ENCODE measurements at places on chromosomes 2 and 18. TPM values are rescaled to one million over a fixed set of nuclear protein-coding genes. Genes with fewer than 3 reads are reported as not detected.

- peaks cover 13% of the 10 kb centered on the region for H3K36me3 ChIP-seq
- H3K4me1 ChIP-seq = no peaks in the 10 kb centered on the region
- DNase-seq = peak; percentile 47
Measured at GRCh38 chr2:216139884-216140283, 30.7 kb downstream of the XRCC5 start.

The SIX3 gene
- polyA plus RNA-seq = not detected

The ATOH8 gene
- polyA plus RNA-seq = 1.3 TPM

The CLHC1 gene
- 10.6 TPM for polyA plus RNA-seq

DNA sequence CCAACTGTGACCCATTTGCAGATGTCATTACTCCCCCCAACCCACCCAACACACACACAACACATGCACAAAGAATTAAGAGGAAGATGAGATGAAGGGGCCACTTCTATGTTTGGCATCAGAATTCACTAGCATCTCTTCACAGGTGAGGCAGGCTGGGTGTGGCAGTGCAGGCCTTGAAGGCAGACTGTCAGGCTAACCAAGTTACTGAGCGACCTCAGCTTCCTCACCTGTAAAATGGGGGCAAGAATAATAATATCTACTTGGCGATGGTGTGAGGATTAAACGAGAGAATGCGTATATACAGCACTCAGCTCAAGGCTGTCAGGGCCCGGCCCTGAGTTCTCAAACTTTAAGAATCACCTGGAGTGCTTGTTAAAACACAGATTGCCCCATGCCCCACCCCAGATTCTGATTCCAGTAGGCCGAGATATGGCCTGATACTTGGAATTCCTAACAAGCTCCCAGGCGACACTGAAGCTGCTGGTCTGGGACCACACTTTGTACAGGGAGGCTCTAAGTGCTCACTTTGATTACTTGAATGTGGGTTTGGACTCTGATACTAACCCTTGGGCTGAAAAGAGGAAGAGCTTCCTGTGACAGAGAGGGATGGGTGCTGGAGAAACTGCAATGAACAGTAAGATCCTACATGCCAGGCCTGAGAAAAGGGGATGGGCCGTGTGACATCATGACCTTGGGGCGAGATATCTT is 1.1 kb downstream of the ACTG2 start:
- H3K36me3 ChIP-seq = no peaks in the 10 kb centered on the region
- no peak overlapping the region for H3K4me3 ChIP-seq
- peaks cover 5% of the 10 kb centered on the region for H3K4me1 ChIP-seq
- no peak overlapping the region for H3K27ac ChIP-seq
- DNase-seq = no peak
- no peaks in the 10 kb centered on the region for H3K27me3 ChIP-seq

DNA sequence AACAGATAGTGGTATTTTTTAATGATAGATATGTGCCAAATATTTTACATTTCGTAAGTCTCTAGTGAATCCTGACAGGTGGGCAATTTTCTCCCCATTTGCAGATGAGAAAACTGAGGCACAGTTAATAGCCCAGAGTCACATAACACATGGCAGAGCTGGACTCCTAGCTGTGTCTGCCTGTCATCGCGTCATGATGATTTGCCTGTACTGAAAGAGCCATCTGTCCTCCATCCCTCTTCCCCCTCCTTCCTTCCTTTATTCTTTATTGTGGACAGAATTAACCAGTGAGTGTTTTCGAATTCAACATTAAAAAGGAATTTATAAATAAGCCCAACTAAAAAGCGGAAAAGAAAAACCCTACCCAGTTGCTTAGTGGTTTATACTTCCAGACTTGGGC is 3.2 kb downstream of the DNAJB2 start:
- H3K4me1 ChIP-seq = peaks cover 14% of the 10 kb centered on the region
- H3K36me3 ChIP-seq = no peaks in the 10 kb centered on the region
- H3K27ac ChIP-seq = no peak overlapping the region
- no peak for DNase-seq
- H3K27me3 ChIP-seq = no peaks in the 10 kb centered on the region

GRCh38 chr18:68152770-68153169 is 562.1 kb downstream of the TMX3 start:
- H3K27me3 ChIP-seq = no peaks in the 10 kb centered on the region
- no peaks in the 10 kb centered on the region for H3K4me1 ChIP-seq
- DNase-seq = no peak
- H3K4me3 ChIP-seq = no peak overlapping the region
- no peak overlapping the region for H3K27ac ChIP-seq

DNA sequence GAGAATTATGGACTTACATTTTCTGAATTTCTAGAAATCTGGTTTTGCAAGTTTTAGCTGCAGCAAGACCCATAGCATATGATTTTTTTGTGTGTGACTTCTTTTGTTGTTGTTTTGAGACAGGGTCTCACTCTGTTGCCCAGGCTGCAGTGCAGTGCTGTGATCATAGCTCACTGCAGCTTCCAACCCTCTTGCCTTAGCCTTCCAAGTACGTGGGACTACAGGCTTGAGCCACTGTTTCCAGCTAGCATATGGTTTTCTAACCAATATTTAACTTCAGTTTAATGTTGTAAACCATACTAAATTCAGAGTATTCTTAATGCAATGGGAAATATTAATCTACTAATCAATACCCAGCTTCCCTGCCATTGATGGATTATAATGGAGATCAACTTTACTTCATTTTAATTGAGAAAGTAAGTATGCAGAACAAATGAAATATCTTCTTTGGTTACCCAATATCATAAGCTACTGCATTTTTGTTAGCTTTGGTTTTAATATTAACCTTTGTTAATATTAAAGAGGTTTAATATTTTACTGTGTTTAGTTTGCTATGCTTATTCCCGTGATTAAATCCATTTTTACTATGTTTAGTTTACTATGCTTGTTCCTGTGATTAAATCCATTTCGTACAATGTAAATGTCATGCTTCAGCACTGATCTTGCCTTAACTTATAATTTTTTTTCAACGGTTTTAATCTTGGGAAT is 273.4 kb upstream of the TMEFF2 start:
- H3K27ac ChIP-seq = no peak overlapping the region
- H3K4me3 ChIP-seq = no peak overlapping the region
- H3K4me1 ChIP-seq = no peaks in the 10 kb centered on the region
- H3K36me3 ChIP-seq = no peaks in the 10 kb centered on the region
- no peaks in the 10 kb centered on the region for H3K27me3 ChIP-seq

The CD8B2 gene
- not detected for polyA plus RNA-seq

The TEX44 gene
- not detected for polyA plus RNA-seq

GRCh38 chr2:178927173-178927572 is 120.0 kb upstream of the TTN start:
- H3K36me3 ChIP-seq = no peaks in the 10 kb centered on the region
- no peak overlapping the region for H3K4me3 ChIP-seq
- no peak for DNase-seq
- no peaks in the 10 kb centered on the region for H3K4me1 ChIP-seq
- no peak overlapping the region for H3K27ac ChIP-seq

DNA sequence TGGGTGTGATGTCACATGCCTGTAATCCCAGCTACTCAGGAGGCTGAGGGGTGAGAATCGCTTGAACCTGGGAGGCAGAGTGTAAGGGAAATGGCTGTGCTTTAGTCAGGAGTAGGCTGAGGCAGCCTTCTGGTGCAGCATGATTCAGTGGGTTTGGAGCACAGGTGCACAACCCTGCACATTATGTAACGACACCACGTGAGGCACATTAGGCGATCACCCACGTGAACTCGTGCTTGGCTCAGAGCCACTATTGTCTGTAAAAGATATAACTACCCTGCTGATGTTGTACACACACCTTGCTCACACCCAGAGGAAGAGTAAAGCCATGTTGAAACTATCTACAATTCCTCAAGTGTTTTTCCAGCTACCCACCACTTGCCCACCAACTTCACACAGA is 54.8 kb upstream of the ZC3H15 start:
- no peak overlapping the region for H3K4me3 ChIP-seq
- no peaks in the 10 kb centered on the region for H3K27me3 ChIP-seq
- DNase-seq = no peak
- no peaks in the 10 kb centered on the region for H3K4me1 ChIP-seq
- H3K27ac ChIP-seq = no peak overlapping the region

The TRIM43B gene
- not detected for polyA plus RNA-seq

GRCh38 chr2:113834051-113834730 is 55.7 kb upstream of the ACTR3 start:
- no peaks in the 10 kb centered on the region for H3K36me3 ChIP-seq
- peak overlapping the region; percentile 49 for H3K27ac ChIP-seq
- peaks cover 6% of the 10 kb centered on the region for H3K4me1 ChIP-seq

- peak overlapping the region; percentile 93 for H3K27ac ChIP-seq
- H3K27me3 ChIP-seq = no peaks in the 10 kb centered on the region
- H3K36me3 ChIP-seq = peaks cover 7% of the 10 kb centered on the region
- H3K4me3 ChIP-seq = peak overlapping the region; percentile 61
- no peak for DNase-seq
Measured at GRCh38 chr18:49486134-49486533, 900 bp downstream of the C18orf32 start.

- no peaks in the 10 kb centered on the region for H3K36me3 ChIP-seq
- no peak for DNase-seq
- no peaks in the 10 kb centered on the region for H3K27me3 ChIP-seq
- H3K27ac ChIP-seq = no peak overlapping the region
- no peak overlapping the region for H3K4me3 ChIP-seq
Measured at GRCh38 chr2:233940376-233941276, 23.5 kb downstream of the TRPM8 start.

The CD8A gene
- not detected for polyA plus RNA-seq

DNA sequence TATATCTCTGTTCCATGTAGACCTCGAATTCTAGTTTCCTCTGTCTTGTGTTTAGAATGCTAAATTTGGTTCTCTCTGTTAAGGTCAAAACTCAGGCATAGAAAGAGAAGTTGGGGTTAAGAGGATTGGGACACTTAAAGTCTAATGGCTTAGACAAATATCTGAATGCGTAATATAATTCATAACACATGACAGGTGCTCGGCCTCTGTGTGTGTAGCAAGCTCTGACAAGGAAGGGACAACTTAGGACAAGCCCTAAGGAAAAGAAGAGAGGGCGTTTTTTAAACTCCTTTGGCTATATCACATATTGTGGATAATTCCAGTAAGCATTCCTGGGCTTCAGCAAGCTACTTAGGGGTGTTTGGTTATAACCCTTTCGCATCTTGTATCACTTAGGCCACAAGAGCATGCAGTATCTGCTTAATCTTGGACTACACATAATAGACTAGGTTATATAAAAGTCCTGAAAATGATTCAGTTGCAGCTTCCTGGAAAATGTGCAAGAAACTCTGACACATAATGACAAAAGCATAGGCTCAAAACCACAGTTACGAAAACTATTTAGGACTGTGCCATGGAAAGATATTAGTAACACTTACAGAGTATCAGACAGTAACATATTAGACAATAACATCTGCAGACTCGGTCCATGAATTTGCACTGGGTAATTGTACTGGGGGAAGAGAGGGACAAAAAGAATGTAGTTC is 16.1 kb upstream of the CREB1 start:
- DNase-seq = no peak
- no peaks in the 10 kb centered on the region for H3K27me3 ChIP-seq
- H3K27ac ChIP-seq = no peak overlapping the region
- H3K4me1 ChIP-seq = no peaks in the 10 kb centered on the region
- H3K4me3 ChIP-seq = no peak overlapping the region
- no peaks in the 10 kb centered on the region for H3K36me3 ChIP-seq

DNA sequence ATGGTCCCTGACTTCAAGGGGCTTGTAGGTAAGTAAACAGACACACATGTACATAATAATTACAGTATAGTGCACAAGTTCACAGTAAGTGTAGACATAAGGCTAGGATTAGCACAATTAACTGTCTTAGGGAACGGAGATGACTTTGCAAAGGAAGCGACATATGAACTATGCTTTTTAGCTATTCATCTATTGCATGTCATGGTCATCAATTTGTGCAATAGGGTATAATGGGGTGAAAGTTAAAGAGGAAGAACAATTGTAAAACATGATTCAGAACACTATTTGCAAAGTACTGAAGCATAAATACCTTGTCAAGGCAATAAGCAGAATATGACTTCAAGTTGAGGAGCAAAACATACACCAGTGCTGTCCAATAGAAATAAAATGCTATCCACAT is 112.3 kb upstream of the SLC8A1 start:
- H3K4me1 ChIP-seq = no peaks in the 10 kb centered on the region
- no peaks in the 10 kb centered on the region for H3K27me3 ChIP-seq
- H3K4me3 ChIP-seq = no peak overlapping the region
- H3K27ac ChIP-seq = no peak overlapping the region

DNA sequence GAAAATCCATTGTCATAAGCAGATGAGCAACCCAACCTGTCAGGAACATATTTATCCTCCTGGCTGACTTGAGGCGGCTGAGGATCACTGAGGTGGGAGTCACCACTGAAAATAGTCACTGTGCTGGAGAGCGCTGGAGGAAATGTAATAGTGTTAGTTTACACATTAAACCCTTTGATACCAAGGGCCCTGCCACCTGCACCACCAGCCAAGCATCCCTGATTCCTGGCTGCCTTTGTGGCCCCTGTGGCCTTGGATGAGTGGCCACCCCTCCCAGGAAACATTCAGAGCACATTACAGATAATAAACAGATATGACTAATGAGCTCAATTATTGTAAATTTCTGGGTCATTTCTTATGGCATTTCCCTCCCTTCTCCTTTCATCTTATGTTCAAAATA is 105.9 kb downstream of the LYPD1 start:
- H3K27ac ChIP-seq = no peak overlapping the region
- no peaks in the 10 kb centered on the region for H3K27me3 ChIP-seq
- H3K4me1 ChIP-seq = no peaks in the 10 kb centered on the region
- DNase-seq = no peak

GRCh38 chr2:47300609-47301276 is 102.2 kb upstream of the MSH2 start:
- no peak overlapping the region for H3K4me3 ChIP-seq
- peaks cover 7% of the 10 kb centered on the region for H3K4me1 ChIP-seq
- no peak for DNase-seq
- H3K36me3 ChIP-seq = no peaks in the 10 kb centered on the region

DNA sequence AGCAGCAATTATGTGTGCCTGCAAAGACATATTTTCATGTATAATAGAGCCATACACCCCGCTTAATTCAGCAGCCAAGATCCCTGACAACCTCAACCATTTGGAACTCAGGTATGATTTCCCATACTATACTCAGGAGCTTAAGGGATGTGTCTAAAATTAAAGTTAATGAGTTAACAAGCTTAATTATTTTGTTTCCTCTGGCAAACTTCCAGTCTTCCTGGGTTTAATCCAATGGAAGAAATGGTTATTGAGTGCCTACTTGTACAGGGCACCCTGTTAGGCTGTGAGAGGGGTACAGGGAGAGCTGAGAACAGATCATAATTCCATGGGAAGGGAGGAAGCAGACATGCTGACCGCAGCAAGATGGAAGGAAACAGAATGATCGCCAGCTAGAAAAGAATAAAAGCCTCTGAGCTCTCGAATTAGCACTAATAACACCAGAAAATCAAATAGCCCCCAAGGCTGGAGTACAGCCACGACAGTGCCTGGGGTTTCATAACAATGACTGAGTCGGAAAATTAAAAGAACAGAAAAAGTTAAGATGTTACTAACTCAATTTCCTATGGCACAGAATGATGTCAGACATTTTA is 20.8 kb upstream of the CEP68 start:
- H3K4me1 ChIP-seq = peaks cover 6% of the 10 kb centered on the region
- no peaks in the 10 kb centered on the region for H3K36me3 ChIP-seq
- no peak overlapping the region for H3K4me3 ChIP-seq
- H3K27ac ChIP-seq = no peak overlapping the region
- H3K27me3 ChIP-seq = no peaks in the 10 kb centered on the region

The TMEM163 gene
- polyA plus RNA-seq = 1.1 TPM

The ITPRIPL1 gene
- polyA plus RNA-seq = 1.9 TPM

The NXPH2 gene
- 1.5 TPM for polyA plus RNA-seq

- H3K27me3 ChIP-seq = no peaks in the 10 kb centered on the region
- H3K4me1 ChIP-seq = no peaks in the 10 kb centered on the region
- H3K4me3 ChIP-seq = no peak overlapping the region
- no peaks in the 10 kb centered on the region for H3K36me3 ChIP-seq
- no peak for DNase-seq
Measured at GRCh38 chr2:78982638-78983330, 42.7 kb upstream of the REG3G start.

Data from hepatocyte (in vitro differentiated cells).